NCI-H2081 treated with DMSO at 0.1 percent for 48 hours (cell line): ENCODE measurements at places on chromosomes 16 and 17.

GRCh38 chr16:55988013-55988412 is 112.8 kb upstream of the CES5A start:
- DNase-seq, result no peak

GRCh38 chr16:10871157-10871991 is 5.6 kb upstream of the CIITA start:
- no peak for DNase-seq

DNA sequence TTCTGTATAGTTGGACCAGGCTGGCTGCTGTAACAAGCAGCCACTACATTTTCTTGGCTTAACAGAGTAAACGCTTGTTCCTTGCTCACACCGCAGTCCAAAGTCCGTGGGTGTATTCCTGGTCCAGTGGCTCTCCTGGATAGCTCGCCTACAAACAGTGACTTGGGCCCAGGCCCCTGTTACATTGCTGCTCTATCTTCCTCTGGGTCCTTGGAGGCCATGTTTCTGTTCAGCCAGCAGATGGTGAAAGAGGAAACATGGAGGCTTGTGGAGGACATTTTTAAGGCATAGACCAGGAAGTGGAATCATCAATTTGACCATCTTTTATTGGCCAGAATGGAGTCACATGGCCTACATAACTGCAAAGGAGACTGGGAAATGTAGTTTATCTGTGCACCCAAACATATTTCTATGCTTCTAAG is 55.1 kb downstream of the ATP2C2 start:
- DNase-seq, result no peak

GRCh38 chr17:82148997-82149396 is 51.0 kb upstream of the FASN start:
- DNase-seq, result no peak

GRCh38 chr17:39225308-39225958 is at the start of gene STAC2:
STAC2 (minus strand) TSS chr17:39225945; CDS start chr17:39225502, 443 bp downstream.
- DNase-seq, result no peak
